Natural killer cell treated with Interleukin-12 subunit alpha and Interleukin-12 subunit beta and Interleukin-15 and Interleukin-18, amount 100 ng/mL, for 72 hours (primary cell): ENCODE measurements at places on chromosomes 5 and 9. TPM values are rescaled to one million over a fixed set of nuclear protein-coding genes. Genes with fewer than 3 reads are reported as not detected.

The HAPLN1 gene
- total RNA-seq = not detected

- DNase-seq = peak; percentile 18
Observed at GRCh38 chr5:132211787-132212186, 15.9 kb downstream of the P4HA2 start.

DNA sequence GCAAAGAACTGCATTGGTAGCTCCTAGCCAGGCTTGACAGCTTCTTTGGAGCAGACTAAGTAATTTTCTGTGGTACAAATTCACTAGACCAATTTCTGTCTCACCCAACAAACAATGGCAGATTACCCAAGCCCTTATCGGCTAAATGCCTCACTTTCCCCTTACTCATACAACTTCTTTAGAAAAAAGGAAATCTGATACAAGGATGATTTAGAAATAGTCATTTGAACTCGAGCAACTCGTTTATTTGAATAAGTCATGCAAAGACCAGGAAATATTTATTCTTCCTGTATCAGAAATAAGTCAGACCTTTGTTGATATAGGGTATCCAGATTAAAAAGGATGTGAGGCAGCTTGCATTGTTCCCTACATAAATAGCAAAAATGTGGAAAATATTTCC, 170.4 kb upstream of the CDH6 start:
- no peak for DNase-seq

DNA sequence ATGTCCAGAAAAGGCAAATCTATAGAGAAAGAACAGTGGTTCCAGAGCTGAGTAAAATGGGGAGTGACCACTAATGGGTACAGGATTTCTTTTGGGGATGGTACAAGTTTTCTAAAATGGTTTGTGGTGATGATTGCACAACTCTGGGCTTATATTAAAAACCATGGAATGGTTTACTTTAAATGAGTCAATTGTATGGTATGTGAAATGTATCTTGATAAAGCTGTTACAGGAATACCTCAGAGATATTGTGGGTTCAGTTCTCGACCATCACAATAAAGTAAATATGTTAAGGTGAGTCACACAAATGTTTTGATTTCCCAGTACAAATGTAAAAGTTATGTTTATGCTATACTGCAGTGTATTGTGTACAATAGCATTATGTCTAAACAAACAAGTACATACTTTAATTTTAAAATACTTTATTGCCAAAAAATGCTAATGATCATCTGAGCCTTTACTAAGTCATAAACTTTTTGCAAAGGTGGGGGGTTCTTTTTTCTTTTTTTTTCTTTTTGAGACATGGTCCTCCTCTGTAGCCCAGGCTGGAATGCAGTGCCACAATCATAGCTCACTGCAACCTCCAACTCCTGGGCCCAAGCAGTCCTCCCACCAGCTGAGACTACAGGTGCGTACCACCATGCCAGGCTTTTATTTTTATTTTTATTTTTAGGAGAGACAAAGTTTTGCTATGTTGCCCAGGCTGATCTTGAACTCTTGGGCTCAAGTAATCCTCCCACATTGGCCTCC, 65.9 kb downstream of the SHOC1 start:
- DNase-seq = no peak

DNA sequence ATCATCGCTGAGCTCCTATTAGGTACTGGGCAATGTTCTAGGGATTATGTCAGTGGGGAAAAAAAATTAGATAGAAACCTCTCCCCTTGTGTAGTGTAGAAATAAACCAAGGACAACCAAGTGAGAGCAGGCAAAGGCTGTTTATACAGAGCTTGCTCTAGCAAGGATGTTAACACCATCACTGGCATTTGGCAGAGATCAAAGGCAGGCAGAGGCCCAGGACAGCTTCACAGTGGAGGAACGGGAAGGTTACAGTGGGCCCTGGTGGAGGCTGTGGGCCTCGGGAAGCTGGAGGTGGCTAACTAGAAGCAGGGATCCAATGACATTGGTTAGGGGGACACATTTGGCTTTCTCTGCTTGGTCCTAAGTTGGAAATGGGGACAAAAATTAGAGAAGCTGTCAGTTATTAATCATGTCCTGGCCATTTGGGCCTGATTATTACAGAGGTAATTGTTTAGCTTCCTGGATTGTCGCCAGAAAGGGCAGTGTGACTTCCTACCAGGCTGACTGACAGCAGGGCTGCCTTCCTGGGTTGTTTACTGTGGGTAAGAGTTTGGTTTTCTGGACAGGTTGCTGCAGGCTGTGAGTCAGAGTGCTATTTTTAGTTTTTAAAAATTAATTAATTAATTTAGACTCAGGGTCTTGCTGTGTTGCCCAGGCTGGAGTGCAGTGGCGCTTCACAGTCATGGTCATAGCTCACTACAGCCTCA, 259.3 kb downstream of the ROR2 start:
- DNase-seq = no peak

The PPP2R2B gene
- total RNA-seq = 20.0 TPM

GRCh38 chr9:136955943-136956335, 3.9 kb downstream of the LCN12 start:
- DNase-seq = no peak

DNA sequence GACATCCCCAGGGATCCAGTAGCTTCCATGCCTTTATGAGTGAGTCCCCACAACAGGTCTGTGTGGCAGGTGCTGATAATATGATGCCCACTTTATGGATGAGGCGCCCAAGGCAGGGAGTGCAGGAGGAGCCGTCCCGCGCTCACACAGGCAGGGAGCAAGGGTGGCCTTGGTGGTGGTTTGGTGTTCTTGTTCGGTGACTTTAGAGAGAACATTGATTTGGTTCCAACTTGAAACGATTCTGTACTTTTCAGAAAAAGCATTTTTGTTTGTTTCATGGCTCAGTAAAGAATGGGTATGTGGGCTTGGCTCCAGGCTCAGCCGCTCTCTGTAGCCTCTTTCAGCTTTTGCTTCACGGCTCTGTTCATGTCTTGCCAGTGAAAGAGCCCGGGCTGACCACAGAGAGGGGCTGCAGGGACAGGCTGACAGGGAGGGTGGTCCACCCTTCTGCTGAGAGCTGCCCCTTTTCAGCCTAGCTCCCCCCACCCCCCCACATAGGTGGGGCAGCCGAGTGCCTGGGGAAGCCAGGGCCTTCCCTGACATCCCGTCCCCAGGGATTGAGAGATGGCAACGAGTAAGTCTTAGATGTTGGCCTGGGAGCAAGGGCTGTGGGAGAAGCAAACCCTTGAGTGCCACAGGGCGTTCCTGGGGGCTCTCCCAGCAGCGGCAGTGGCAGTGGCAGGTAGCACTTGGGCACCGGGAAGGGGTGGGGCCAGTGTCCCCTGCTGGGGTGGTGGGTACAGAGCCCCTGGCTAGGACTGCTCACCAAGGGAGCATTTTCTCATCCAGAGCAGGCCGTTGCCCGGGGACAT, 28.0 kb downstream of the NCS1 start:
- DNase-seq = no peak

GRCh38 chr5:131274326-131275063, 10.6 kb downstream of the CDC42SE2 start:
- no peak for DNase-seq

- peak; percentile 83 for DNase-seq
Observed at GRCh38 chr9:74496819-74497747, at the start of gene RORB. RORB (plus strand) TSS chr9:74497335; CDS start chr9:74497977, 642 bp downstream.

GRCh38 chr9:91899219-91899563, 50.8 kb downstream of the ROR2 start:
- no peak for DNase-seq

The CBY3 gene
- not detected for total RNA-seq
